Stimulated activated CD4-positive, alpha-beta T cell treated with anti-CD3 and anti-CD28 coated beads, Interleukin-12 subunit alpha, Interleukin-12 subunit beta, amount 100 ng/mL, for 4 hours (primary cell): ENCODE measurements at places on chromosomes 13 and 19.

- DNase-seq: no peak
Measured at GRCh38 chr19:37959665-37960114, 52.7 kb downstream of the SIPA1L3 start.

DNA sequence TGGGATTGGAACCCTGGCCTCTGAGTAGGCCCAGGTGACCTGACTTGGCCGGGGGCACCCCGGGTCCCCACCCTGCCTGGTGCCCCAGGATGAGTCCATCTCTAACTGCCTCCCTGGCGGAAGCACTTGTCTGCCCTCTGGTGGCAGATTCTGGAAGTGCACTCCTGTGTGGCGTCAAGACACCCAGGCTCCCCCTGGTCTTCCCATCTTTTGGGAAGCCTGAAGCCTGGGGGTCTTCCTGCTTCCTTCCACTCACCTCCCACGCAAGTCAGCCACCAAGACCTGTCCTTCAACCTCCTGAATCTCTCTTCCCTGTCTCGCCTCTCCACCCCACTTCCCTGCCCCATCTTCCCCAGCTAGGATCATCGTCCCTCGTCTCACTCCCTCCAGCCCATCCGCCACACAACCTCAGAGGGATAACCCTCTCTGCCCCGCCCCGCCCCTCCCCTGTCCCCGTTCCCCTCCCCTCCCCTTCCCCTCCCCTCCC, 7.4 kb downstream of the RABAC1 start:
- DNase-seq: peak; percentile 94

GRCh38 chr13:40146611-40147117, 491.2 kb downstream of the COG6 start:
- DNase-seq: no peak

DNA sequence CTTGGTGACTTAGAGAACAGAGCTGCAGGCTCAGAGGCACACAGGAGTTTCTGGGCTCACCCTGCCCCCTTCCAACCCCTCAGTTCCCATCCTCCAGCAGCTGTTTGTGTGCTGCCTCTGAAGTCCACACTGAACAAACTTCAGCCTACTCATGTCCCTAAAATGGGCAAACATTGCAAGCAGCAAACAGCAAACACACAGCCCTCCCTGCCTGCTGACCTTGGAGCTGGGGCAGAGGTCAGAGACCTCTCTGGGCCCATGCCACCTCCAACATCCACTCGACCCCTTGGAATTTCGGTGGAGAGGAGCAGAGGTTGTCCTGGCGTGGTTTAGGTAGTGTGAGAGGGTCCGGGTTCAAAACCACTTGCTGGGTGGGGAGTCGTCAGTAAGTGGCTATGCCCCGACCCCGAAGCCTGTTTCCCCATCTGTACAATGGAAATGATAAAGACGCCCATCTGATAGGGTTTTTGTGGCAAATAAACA, 9.9 kb downstream of the APOC1 start:
- no peak for DNase-seq

DNA sequence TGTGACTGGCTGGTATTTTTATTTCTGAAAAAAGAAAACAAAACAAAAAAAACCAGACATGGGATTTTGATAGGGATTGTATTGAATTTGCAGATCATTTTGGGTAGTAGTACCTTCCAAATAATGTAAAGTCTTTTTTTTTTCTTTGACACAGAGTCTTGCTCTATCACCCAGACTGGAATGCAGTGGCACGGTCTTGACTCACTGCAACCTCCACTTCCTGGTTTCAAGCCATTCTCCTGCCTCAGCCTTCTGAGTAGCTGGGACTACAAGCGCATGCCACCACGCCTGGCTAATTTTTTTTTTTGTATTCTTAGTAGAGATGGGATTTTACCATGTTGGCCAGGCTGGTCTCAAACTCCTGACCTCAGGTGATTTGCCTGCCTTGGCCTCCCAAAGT, 4.2 kb downstream of the ZNF101 start:
- DNase-seq: no peak

GRCh38 chr19:29119590-29119989, 93.4 kb downstream of the UQCRFS1 start:
- no peak for DNase-seq

- no peak for DNase-seq
Measured at GRCh38 chr13:93238711-93239110, 12.1 kb downstream of the GPC6 start.

GRCh38 chr13:66343224-66343828, 886.8 kb downstream of the PCDH9 start:
- DNase-seq: no peak

- no peak for DNase-seq
Measured at GRCh38 chr13:104996022-104996421, 1539.4 kb downstream of the EFNB2 start.

DNA sequence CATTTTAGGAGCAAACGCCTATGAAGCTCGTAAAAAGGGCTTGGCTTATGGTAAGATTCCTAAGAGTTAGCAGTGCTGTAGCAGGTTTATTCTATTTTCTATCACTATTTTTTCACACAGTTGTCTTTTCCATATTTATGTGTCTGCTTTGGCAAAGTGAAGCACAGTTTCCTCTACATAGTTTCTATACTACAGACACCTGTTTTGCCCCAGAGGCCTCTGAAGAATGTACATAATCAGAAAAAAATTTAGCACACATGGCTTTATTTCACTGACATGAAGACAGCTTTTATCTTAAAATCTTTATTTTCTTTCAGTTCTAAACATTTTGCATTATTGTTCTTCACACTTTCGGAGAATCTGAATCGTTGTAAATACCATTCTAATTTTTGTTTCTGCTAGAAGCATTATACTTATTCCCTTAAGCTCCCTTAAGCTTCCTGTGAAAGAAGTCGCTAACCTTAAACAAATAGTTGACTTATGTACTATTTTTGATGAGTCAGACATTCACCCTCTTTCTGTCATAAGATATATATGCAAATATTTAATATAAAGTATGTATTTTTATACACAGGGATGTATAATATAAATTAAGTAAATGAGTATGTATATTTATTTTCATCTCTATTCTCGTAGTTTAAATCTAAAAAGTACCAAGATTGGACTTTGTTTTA, 816.0 kb downstream of the OLFM4 start:
- DNase-seq: no peak

GRCh38 chr19:1411255-1412191, 4.1 kb downstream of the DAZAP1 start:
- no peak for DNase-seq
